ENCODE measurements at places on chromosomes 1 and 21.

GRCh38 chr1:116886291-116886878 is 23.3 kb upstream of the PTGFRN start:
- no peak for DNase-seq

DNA sequence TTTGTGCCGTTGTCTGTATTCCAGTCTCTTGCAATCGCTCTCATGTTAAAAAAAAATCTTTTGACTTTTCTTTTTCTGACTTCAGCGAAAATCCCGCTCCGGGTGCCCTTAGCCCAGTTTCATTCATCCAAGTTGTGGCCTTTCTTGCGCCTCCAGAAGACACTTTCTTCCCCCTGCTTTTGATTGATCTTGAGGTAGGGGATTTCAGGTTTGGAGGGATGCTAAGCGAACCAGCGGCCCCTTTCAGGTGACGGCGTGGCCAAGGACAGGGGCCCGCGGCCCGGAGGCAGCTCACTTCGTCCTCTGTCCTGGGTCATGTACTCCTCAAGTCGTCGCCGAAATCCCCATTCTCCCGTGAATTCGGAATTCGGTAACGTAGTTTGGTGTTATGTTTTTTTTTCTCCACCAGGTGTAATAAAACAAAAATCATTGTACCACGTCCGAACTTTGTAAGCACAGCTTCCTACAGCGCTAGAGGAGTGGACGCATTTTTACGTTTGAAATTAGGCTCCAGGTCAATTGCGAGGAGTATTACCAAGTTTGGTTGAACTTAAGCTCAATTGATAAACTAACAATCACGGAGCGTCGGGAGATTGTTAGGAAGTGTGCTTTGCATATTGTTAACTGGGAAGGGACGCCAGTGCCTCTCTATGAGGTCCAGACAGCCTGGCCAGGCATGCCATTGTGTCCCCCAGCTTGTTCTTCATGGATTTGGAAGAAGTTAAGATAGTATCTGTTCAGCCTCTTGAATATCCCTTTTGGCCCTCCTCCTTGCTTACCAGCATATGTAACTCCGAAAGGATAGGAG is 1.1 kb downstream of the MRPS6 start:
- no peak for DNase-seq

GRCh38 chr1:203017692-203018091 is 8.6 kb upstream of the PPFIA4 start:
- no peak for DNase-seq

- no peak for DNase-seq
Observed at GRCh38 chr1:22812993-22813790, 102.6 kb downstream of the EPHB2 start.

DNA sequence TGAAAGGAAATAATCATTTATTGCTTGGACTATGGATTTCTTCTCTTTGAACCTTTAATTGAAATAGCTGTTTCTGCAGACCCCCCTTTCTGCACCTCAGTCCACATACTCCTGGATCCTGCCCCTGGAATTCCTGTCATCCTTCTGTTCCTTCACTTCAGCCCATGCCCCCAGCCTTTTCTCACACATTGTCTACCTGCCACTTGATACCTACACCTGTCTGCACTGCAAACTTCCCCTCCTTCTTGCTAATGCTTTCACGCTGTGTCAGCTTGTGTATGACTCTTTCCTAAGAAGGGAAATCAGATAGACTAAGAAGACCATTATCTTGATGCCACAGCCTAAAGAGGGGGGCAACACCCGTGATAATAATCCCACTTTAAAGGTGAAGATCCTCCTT is 80.3 kb upstream of the EXO1 start:
- no peak for DNase-seq

DNA sequence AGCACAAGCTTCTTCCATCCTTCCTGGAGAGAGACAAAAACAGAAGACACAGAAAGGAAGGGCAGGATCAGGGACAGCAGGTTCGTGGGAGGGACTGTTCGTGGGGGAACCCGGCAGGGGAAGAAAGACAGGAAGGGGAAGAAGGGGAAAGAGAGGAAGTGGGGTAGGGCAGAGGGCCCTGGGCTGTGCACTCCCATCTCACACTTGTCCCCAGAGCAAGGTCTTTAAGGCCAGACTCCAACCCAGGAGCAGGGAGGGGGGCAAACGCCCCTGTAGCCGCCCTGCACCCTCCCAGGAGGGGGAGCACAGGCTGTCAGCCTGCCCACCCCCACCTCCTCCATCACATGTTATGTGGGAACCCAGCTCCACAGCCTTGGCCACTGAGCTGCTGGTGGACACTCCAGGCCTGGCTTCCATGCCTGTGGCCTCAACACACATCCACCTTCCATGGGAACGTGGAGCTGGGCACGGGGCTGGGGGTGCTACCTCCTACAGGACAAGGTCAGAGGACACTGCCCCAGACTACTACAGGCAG is 9.3 kb downstream of the SLC19A1 start:
- DNase-seq: no peak

DNA sequence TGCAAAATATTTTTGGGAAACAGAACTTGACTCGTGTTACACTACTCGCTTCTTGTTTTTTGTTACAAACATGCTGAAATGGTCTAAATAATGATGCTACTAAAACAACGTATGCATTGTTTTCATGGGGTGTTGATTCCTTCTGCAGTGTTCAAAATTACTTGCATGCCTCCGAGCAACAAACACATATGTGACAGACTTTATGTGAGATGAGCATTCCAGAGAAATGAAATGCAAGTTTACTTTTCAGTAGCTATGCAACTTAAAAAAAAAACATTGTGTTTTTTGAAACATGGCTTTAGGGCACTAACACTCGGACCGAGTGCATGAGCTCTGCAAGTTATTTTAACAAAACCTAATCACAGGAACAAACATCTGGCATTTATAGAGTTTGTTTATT is 84.8 kb downstream of the CAMTA1 start:
- DNase-seq: no peak

DNA sequence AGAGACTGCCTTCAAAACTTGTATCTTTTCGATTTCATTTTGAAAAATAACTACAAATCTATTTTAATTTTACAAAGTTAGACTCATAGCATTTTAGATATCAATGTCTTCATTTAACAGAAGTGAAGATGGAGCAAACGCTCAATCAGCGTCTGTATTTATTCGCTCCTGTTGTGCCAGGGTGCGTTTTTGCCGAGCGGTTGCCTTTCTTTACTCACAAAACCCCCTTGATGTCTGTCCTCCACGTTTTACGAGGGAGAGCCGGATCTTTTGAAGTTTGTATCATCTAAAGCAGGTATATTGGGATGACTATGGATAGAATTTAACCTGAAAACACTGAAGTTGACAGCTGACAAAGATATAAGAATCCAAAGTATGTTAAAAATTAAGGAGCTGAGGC is 44.6 kb downstream of the MRPL39 start:
- DNase-seq: no peak

DNA sequence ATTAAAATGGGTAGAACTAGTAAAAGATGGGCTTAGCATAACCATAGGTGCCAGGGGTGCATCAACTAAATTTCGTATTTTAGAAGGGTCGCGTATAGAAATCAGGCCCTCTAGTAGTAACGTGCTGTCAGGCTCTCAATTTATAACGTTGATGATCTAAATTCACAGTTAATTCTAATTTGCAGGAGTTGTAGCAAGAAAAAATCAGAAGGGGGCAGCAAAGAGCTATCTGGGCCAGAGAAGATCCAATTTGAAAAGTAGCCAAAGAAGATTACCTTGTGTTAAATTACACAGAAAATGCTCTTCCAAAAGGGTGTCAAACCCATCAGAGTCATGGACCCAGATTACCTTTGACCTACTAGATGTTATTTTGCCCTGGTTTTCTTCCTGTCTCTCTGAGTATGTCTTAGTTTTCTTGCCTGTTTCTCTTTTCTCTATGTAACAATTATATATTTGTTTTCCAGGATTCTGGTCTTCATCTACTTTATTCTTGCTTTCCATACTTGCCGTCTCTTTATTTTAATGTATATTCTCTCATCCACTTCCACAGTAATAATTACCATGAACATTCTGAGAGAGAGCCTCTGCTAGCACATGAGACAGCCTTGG is 1030.9 kb downstream of the AMY1C start:
- no peak for DNase-seq

- no peak for DNase-seq
Observed at GRCh38 chr1:62621907-62622306, 24.6 kb downstream of the ANGPTL3 start.

DNA sequence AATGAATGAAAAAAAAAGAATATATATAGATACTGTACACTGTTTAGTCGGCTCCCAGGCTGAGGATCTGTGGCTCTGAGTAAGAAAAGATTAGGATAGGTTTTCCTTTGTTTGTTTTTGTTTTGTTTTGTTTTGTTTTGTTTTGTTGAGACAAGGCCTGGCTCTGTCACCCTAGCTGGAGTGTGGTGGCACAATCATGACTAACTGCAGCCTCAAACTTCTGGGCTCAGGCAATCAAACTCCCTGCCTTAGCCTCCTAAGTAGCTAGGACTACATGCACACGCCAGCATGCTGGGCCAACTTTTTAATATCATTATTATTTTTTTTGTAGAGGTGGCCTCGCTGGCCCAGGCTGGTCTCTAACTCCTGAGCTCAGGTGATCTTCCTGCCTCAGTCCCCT is 87.9 kb upstream of the PTBP2 start:
- no peak for DNase-seq

GRCh38 chr1:19435181-19435580 is 50.2 kb downstream of the CAPZB start:
- no peak for DNase-seq

DNA sequence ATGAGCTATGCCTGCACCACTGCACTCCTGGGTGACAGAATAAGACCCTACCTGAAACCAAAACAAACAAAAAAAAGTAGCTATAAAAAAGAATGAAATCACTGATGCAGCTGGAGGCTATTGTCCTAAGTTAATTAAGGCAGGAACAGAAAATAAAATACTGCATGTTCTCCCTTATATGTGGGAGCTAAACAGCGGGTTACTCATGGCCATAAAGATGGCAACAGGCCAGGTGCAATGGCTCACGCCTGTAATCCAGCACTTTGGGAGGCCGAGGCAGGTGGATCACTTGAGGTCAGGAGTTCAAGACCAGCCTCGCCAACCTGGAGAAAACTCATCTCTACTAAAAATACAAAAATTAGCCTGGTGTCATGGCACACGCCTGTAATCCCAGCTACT is 152.7 kb downstream of the PIK3R3 start:
- DNase-seq: no peak

- no peak for DNase-seq
Observed at GRCh38 chr1:184813528-184814089, 59.0 kb upstream of the EDEM3 start.

DNA sequence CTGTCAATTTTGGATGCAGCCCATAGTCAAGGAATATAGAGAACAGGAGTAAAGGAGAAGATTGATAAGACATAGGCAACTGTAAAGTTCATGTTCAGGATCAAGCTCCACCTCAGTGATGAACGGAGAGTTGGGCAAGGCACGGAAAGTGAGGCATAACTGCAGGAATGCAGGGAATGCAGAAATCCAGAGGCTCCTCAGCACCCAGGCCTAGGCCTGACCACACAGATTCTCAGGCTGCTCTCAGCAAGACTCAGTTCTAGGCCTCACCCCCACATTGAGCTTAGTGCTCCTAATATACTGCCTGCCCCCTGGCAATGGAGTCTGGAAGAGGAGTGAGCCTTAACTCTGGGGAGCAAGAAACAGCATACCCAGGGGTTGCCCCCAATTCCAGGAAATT is 36.3 kb upstream of the S1PR1 start:
- no peak for DNase-seq

DNA sequence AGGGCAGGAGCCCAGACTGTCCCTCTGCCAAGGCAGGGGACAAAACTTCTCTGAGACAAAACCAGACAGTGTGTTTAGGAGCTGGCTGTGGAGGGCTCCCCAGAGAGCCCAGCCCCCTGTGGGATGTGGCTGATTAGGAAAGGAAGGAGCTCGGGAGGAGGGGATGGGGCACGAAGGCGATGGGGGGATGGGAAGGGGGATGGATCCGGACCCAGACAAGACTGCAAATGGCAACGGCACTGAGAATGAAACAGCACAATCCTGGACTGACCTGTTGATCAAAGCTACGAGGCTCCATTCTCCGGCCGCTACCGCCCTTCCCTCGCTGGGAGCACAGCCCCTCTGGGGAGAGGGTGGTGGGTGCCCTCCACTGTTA is 33.1 kb downstream of the FOXO6 start:
- no peak for DNase-seq

- DNase-seq: no peak
Observed at GRCh38 chr1:147349533-147349932, 107.0 kb downstream of the CHD1L start.

GRCh38 chr1:180907313-180908055 is 5.2 kb upstream of the KIAA1614 start:
- no peak for DNase-seq

- no peak for DNase-seq
Observed at GRCh38 chr1:26163684-26164035, 4.8 kb downstream of the FAM110D start.

GRCh38 chr21:38597421-38597820 is 99.1 kb upstream of the ERG start:
- DNase-seq: no peak

DNA sequence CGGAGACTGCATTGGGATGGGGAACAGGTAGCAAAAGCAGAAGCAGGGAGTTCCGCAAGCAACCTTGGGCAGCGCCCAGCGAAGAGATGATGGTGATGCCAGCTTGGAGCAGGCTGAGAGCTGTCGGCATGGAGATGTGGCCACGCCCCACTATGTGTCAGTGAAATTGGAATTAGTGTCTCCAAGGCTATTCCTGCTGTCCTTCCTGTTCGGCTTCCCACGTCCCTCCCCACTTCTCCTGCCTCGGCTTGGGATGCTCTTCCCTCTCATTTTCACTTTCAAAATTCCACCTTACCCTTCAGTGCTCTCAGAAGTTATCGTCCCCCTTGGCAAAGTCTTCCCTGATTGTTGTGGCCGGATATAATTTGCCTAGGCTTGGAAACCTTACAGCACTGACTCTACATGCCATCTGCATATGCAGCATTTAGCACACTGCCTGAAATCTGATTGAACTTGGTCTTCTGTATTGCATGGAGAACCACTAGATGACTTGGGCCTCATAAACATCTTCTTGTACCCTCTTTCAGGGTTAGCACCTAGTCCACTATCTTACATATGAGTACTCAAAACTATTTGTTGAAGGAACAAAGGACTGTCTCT is 270.7 kb upstream of the RUNX1 start:
- DNase-seq: no peak

- DNase-seq: no peak
Observed at GRCh38 chr1:52210044-52210443, 68.2 kb downstream of the ZFYVE9 start.

DNA sequence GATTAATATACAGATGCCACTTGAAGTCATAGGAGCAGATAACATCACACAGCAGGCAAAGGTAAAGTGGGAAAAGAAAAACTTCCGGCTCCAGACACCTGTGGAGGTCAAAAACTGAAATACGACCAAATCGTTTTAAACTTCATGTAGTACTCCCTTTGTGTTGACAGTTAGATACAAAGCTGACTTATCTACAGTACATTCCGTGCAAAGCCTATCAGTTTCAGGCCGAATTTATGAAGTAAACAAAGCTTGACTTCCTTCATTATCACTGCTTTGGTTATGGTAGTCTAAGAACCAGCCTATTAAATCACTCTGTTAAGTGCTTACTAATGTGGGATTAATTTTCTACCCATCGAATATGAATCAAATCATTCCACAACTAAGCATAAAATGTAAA is 156.3 kb downstream of the SMYD3 start:
- DNase-seq: no peak
